GM10248 (cell line): ENCODE measurements at places on chromosomes 2 and 18.

DNA sequence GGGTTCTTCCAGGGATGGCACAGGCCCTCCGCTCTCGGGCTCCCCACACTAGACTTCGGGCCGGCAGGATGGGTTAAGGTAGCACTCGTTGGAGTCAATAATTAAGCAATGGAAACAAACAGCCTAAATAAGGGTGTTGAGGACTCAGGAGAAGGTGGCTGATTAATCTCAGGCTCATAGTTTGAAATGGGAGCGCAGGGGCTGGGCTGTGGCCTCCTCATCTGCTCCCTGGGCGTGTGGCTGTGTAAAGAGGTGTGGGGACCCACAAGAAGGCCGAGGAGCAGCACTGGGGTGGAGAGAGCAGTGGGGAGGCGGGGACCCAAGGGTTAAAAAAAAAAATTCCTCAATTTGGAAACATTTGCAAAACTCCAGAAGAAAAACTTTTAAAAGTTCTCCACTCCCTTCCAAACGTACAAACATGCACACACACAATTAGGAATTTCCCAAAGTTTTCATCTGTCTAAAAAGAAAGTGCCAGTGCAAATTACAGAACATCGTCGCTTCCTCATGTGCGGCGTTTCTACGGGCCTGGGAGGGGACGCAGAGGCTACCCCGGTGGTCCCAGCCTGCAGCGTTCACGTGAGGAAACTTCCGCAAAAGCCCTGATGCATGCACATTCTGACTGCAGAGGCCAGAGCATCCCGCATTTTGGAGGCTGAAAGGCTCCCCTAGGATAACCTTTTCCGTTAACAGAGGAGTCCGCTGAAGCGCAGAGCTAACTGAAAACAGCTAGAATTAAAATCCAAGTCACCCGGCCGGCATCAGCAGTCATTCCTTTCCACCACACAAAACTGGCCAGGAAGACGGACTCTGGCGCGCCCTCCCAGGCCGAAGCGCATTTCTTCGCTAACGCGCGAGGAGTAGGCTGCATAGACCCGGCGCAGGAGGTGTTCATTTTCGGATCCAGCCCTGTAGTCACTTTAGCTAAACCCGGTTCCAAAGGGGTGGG lies 1.0 kb upstream of the TUBB6 start:
- peak; percentile 37 for DNase-seq

GRCh38 chr2:54691445-54692135 lies 31.9 kb upstream of the EML6 start:
- DNase-seq = no peak

GRCh38 chr18:47926101-47926850 lies 4.2 kb downstream of the SMAD2 start:
- DNase-seq = no peak

GRCh38 chr2:58131191-58132011 lies 84.8 kb downstream of the VRK2 start:
- no peak for DNase-seq

DNA sequence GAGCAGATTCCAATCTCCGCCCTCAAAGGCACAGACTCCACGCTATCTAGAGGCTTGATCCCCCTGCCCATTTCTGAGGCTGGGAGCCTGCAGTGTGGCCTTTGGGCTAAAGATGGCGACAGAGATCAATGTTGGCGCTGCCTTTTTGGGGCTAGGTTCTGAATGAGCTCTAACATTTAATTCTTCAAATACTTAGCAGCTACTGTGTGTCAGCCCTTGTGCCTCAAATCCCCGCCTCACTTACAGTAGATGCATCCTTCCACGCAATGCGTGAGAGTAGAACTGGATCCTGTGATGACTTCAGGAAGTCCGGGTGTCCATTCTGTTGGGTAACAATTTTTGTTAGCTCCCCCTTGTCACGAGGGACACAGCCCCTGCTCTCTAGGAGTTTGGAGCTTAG lies 12.4 kb downstream of the IL1F10 start:
- DNase-seq = peak; percentile 57

DNA sequence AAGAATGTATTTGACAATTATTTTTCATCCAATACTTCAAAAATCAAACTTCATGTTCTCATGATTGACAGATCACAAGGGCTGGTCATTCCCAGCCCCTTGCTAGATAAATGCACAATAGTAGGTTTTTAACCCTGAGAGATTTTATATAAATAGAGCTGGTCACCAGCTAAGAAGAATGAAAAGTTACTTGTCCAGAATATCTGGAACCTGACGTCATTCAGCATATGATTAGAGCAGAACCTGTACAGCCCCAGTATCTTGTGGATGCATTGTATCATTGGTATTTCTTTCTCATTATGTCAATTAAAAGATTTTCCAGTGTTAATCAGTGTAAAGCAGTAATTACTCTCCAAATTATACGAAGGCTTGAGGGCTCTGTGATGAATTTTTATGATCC lies 202.8 kb upstream of the RND3 start:
- no peak for DNase-seq

DNA sequence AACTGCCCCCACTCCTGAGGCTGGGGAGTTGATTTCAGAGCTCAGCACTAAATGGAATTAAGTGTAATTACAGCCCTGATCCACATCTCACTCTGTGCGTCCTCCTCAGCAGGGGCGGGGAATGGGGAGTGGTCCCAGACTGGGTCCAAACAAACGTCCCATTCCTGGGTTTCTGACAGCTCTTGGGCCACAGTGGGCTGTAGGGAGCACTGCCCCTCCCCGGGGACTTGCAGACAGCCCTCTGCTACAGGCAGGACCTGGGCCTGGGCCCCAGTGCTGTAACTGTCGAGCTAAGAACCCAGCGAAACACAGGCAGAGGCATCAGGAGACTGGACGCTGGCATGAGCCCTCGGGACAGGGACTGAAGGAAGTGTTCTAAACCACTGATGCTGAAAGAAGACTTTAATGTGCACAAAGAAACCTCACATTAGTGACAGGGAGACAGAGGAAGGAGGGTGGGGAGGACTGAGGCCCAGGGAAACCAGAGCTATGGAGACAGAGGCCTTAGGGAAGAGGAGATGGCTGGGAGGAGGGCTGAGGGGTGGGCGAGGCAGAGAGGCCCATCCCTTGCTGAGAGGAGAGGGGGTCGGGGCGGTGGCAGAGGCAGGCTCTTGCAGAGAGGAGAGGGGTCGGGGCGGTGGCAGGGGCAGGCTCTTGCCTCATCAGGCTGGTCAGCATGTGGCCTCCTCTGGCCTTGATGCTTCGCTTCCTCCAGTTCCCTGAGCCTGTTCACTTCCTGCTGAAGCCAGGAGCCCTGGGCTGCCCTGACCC lies 5.8 kb upstream of the SEMA4C start:
- no peak for DNase-seq

- DNase-seq = peak; percentile 17
Measured at GRCh38 chr18:54388203-54389142, 30.8 kb downstream of the C18orf54 start.

DNA sequence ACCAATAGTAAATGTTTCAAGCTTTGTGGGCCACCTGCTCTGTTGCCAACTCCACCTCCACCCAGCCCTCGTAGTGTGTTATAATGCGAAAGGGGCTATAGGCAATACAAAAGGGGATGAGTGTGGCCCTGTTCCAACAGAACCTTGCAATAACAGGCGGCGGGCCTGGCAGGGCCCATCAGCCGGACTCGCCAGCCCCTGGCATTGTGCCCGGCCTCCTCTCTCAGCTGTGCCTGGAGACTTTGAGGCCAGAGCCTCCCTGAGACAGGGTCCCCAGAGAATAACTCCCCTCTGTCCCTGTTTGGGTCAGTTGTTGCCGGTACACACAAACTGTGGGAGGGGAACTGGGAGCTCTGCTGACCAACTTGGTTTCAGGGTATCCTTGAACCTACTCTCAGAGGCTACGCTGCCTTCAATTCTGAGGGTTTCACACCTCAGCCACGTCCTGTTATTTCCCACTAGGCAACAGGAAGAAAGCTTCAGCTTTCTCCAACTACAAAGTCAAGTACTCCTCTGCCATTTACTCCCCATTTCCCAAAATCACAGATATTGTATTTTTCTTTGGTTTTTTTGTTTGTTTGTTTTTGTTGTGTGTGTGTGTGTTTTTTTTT lies 58.0 kb upstream of the ZNF236 start:
- no peak for DNase-seq
